ENCODE measurements at places on chromosomes 2 and 18. TPM values are rescaled to one million over a fixed set of nuclear protein-coding genes. Genes with fewer than 3 reads are reported as not detected.

The XDH gene
- not detected for total RNA-seq

The TEKT4 gene
- 0.49 TPM for total RNA-seq

The RAB12 gene
- 20.2 TPM for total RNA-seq

The SPP2 gene
- total RNA-seq, result not detected

The KIF1A gene
- total RNA-seq, result 0.47 TPM

The OTX1 gene
- total RNA-seq, result not detected

The WDFY1 gene
- total RNA-seq, result 25.3 TPM
